NCI-H187 (cell line): ENCODE measurements at places on chromosomes 4 and X.

GRCh38 chr4:185591679-185592141 is 56.4 kb upstream of the PDLIM3 start:
- DNase-seq, result no peak

DNA sequence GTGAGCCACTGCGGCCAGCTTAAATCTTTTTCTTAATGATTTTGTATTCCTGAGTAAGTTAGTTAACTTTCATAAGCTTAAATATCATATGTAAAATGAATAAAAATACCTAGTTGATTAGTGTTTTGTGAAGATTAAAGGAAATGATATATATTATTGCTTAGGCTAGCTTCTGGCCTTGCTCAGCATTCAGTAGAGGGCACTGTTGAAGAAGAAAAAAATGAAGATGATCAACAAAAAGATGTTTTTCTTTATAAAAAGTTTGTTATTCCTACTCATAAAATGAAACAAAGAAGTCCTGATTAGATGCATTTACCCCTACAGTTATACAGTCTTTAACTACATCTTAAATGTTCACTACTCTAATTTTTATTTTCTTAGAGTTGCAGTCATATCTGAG is 797.7 kb downstream of the RAPGEF2 start:
- DNase-seq, result no peak

DNA sequence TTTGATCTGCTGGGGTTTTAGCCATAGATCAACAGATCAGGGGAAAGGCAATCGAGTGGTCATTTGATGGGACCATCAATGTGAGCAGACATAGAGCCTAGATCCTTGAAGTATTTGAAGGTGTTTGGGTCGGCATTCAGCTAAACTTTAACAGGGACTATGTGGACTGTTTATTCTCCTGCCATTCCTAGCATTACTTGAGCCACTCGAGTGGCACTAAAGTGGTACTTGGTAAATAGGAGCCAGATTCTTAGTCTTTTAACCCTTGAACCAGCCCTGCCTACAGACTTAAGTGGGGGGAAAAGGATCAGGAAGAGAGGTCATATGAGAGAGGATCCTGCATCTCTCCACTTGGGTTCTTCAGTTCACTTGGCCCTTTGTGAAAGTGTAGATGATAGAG is 3.8 kb downstream of the MSN start:
- no peak for DNase-seq

- DNase-seq, result no peak
Measured at GRCh38 chrX:40146262-40147125, 48.7 kb upstream of the BCOR start.

DNA sequence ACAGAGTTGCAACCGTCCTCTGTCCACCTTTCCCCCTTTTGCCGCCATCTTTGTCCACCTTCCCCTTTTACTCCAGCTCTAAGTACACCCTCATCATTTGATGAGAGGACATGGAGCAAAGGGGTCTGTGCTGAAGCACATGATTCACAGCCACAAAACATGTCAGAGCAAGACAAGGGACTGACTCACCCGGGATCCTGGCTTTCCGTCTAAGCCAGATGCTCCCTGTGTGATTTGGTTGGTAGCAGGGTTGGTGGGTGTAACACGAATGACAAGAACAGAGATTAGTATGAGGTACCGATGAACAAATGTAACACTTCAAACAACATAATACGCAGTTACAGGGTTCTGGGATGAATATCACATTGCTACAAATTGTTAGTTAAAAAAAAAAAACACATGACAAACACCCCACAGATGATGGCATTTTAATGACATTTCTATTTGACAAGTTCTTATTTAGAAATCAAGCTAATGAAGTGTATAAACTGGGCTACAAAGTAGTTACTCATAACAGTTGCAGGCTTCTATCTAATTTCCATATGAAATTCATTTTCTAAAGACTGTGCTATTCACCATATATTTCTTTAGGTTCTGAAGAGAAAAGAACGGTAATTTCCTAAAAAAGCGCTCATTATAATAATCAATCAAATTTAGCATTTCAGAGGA is 71.4 kb upstream of the ETNPPL start:
- no peak for DNase-seq

GRCh38 chrX:16028576-16028975 is 94.8 kb upstream of the GRPR start:
- DNase-seq, result no peak

- peak; percentile 64 for DNase-seq
Measured at GRCh38 chr4:20544645-20545044, 155.6 kb upstream of the PACRGL start.

GRCh38 chr4:128876200-128876599 is 66.7 kb downstream of the JADE1 start:
- no peak for DNase-seq

GRCh38 chr4:61211781-61212180 is 11.7 kb downstream of the ADGRL3 start:
- no peak for DNase-seq

DNA sequence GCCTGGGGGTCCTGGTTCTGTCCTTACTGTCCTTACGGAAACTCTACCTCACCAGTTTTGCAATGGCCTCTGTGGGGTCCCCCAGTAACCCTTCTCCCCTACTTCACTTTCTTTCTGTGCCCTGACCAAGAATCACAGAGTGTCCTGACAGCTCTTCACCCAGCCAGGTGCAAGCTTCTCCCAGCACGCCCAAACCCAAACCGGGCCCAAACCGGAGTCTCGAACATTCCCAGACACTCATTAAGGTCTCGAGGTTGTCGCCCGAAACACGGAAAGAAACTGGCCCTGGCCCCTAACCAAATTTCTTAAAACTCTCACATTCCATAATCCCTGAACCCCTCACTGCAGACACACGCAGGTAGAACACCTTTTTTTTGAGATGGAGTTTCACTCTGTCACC is 19.1 kb downstream of the TRIML1 start:
- DNase-seq, result no peak
